ENCODE measurements at places on chromosomes 3 and 15. TPM values are rescaled to one million over a fixed set of nuclear protein-coding genes. Genes with fewer than 3 reads are reported as not detected.

Gene GOLGA8M
- total RNA-seq: 1.9 TPM

Gene CYP1A1
- total RNA-seq: 3.6 TPM

Gene TMEM39A
- 45.7 TPM for total RNA-seq

Gene CPN2
- total RNA-seq: not detected

Gene A4GNT
- total RNA-seq: 0.96 TPM

Gene SPTSSB
- 2.2 TPM for total RNA-seq

Gene RFT1
- total RNA-seq: 10.4 TPM

Gene CPNE9
- not detected for total RNA-seq

Gene HCLS1
- 31.3 TPM for total RNA-seq

Gene RHOV
- 3.6 TPM for total RNA-seq

Gene SLC9A9
- 43.6 TPM for total RNA-seq

- peak; percentile 63 for DNase-seq
Measured at GRCh38 chr3:58158442-58159153, 52.2 kb downstream of the DNASE1L3 start.

- no peak for DNase-seq
Measured at GRCh38 chr3:151905647-151906046, 32.2 kb downstream of the SUCNR1 start.

DNA sequence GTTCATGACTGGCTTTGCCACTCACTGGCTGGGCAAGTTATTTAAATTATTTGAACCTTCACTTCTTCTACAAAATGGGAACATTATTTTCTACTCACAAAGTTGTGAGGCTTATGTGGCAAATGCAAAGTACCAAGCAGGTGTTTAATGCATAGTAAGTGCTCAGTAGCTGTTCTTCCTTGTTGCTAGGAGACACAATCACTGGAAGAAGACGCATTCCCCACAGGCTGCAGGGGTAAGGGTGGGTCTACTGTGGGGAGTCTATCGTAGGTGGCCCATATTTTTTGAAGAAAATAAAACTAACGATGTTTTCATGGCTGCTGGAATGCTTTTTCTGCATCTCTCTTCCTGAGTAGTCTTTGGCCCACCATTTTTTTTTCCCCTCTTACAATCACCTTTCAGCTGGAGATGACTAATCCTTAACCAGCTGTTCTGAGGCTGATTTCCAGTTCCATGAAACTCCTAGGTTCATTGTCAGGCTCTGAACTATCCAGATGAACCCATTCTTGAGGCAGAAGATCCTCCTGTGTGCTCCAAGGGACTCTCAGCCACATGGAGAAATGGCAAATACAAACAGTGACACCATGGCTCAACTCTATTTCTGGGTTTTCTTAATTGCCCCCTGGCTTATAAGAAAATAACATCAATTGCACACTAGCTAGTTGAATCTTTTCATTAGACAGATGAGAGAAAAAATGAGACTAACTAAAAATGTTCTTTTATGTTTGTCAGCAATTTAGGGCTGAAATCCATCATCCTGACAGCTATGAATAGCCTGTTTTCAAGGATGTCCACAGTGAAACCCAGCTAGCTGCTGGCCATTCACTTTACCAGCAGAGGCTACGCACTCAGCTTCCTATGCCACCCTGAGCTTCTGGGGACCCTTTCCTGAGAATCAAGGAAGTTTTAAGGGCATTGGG is 108.3 kb upstream of the ETV5 start:
- no peak for DNase-seq

DNA sequence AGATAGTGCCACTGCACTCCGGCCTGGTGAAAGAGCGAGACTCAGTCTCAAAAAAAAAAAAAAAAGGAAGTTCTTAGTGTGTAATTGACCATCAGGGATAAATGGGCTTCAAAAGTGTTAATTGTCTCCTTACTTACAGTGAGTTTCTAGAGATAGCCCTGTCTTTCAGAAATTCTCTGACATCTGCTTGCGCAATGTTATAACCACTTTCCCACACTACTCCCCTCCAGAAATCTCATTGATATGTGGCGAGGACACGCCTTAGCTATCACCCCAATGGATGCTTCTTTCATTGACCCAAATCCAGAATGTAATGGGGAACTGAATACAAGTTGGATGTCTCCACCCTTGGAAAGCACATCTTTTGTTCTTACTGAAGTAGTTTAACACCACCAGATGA is 70.9 kb downstream of the GMPS start:
- no peak for DNase-seq

DNA sequence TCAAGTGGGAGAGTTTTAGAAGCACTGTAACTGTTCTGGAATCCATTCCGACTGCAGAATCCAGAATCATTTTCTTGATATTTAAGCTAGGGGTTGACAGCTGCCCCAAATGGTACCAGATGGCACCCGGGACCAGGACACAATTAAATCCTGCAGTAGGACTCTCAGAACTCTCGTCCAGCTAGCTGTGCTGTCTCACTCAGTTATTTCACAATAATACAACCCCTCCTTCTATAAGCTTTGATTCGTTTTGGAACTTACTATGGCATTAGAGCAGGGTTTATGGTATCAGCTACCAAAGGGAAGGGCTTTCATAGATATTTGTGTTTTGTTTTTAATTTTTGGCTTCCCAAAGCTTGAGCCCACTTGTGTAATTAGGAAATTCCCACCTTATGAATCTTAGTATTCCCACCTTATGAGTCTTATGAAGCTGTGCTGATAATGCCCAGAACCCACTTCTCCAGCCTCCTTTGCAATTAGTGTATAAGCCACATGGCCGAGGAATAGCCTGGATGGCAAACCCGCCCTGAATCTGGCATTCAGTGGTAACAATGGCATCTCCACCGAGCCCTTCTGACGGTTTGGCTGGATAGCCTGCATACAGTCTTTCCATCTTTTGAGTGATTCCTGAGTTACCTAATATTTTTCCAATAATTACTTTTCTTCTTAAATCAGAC is 120.1 kb downstream of the UACA start:
- no peak for DNase-seq

- no peak for DNase-seq
Measured at GRCh38 chr3:18422972-18423371, 2.2 kb downstream of the SATB1 start.

Measured in umbilical cord (tissue), 2 donors.